GM13976 (cell line): ENCODE measurements at places on chromosomes 5 and 9.
A peak's percentile ranks its signal among the peaks of the same experiment; 100 is the strongest.

GRCh38 chr9:133653638-133654037 lies 17.5 kb downstream of the DBH start:
- no peak for DNase-seq

DNA sequence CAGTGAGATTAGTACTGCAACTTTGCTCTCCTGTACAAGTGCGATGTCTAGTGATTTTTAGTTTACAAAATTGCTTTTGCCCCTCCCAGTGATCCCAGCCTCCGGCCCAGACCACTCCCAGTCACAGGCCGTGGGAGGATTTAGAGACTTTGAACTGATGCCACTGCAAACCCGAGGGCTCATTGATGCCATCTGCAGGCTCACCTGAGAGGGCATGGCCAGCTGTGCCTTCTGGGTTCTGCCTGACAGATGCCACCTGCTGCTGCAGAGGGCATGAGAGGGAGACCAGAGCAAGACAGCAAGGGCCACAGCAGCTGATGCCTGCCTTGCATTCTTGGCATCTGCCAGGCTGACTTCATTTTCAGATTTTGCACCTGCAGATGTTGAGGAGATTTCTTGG lies 593.8 kb downstream of the CDK5RAP2 start:
- DNase-seq: no peak

DNA sequence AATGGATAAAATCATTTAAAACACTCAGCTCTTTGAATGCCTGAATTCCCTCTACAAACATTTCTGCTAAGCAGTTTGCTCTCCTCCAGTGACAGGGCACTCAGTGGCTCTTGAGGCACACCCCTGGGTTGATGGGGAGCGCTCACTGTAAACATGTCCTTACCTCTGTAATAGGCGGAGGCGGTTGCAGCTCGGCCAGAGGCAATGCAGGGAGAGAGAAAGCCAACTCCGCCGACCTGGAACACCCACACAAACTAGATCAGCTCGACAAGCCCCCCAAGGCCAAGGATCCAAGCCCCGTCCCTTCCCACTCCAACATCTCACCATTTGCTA lies 329 bp downstream of the CDC23 start:
- peak; percentile 37 for DNase-seq

DNA sequence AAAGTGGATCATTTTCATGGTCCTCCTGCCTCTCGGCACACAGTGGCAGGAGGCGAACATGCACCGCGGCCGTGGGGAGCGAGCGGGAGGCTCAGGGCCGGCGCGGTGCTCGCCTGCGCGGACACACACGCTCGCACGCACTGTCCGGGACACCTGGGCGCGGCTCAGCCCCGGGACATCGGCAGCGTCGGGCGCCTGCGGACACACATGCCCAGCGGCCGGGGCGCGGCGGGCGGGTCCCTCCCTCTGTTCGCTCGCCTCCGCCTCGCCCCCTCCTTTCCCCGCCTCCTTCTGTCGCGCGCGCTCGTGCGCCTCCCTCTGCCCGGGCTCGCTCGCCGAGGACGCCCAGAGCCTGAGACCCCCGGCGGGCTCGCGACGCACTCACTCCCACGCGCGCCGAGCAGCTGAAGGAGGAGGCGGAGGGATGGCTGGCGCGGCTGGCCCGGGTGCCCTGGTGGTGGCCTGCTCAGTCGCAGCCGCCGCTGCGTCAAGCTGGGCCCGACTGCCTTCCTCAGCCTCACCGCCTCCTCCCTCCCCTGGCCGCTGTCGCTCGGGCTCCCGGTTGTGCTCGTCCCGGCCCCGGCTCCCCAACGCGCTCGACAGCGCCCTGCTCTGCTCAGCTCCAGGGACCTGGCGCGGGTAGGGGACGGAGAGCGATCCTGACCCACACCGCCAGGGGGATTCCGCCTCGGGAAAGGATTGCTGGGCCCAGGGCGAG lies at the start of gene FRMD3:
Gene FRMD3 (minus strand): TSS at position 230 of the 718 bp plus-strand sequence. CDS start 170 bp downstream, at position 60.
- peak; percentile 47 for DNase-seq

DNA sequence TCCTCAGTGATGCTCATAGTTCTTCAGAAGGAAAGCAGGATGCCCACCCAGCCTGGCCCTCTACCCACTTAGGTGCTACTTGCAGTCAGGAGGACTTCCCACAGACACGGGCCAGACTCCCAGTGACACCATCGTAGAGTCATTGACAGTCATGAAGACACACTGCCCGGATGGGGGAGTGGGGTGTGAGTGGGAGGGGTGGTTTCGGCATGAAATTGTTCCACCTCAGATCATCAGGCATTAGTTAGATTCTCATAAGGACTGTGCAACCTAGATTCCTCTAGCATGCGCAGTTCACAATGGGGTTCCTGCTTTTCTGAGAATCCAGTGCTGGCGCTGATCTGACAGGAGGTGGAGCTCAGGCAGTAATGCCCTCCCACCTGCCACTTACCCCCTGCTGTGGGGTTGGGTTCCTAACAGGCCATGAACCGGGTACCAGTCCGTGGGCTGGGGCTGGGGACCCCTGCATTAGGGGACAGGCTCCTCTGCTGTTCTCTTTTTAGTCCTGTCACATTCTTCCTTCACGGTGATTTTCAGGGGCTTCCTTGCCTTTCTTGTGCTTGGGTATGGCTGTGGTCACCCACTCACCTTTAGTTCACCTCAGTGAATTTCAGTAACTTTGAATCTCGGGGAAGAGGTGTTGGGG lies 88.2 kb upstream of the ANKRD55 start:
- no peak for DNase-seq

- no peak for DNase-seq
These were observed 153.6 kb downstream of the DIRAS2 start for GRCh38 chr9:90489066-90489465.

DNA sequence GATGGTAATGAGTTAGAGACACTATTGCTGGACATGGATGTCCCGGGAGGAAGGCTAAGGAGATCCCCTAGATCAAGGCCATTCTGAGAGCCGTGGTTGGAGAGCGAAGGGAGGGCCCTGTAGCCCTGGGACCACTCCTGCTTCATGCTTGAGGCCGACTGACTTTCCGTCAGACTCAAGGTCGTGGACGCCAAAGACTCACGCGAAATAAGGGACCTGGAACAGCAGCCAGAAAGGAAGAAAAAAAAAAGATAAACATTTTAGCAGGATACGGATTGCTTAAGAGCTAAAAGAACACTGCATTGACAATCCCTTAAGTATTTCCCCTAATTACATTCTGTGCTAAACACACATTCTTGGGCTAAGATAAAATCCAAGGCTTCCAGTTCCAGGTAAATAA lies 181.2 kb downstream of the GLIS3 start:
- no peak for DNase-seq

DNA sequence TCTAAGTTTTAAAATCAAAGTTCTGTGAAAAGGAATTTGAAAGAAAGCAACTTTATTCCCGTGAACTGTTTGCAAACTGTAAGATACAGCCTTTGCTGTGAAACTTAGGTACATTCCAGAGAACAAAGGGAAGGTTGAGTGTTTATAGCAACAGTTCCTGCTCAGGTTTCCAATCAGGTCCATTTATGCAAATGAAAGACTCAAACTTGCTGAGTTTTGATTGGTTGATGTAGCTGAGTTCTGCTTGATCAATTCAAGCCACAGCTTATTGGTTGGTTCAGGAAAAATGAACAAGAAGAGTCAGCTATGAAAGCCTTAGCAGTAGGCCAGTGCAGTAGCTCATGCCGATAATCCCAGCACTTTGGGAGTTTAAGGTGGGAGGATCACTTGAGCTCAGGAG lies 37.9 kb downstream of the SLC27A6 start:
- no peak for DNase-seq

GRCh38 chr5:168401880-168402279 lies 84.4 kb upstream of the RARS1 start:
- DNase-seq: no peak

GRCh38 chr9:36400332-36401163 lies 479 bp upstream of the RNF38 start:
- DNase-seq: peak; percentile 94

- DNase-seq: no peak
These were observed 849.8 kb upstream of the CDH6 start for GRCh38 chr5:30343707-30344106.

GRCh38 chr9:131323629-131324028 lies 34.1 kb downstream of the PLPP7 start:
- DNase-seq: no peak

DNA sequence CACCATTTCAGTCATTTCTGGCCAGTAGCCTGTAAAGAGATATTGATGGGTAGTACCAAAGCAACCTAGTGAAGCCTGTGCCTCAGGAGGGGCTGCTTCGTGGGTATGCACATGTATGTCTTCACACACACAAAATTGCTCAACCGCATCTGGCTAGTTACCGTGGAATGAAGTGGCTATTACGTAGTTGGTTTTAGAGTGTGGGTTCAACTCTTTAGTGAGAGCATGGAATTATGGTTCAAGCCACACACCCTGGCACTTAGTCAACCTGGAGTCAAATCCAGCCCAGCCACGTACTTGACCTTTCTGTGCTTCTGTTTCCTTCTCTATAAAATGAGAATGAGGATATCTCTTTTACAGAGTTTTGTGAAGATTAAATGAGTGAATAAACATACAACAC lies 174.9 kb downstream of the TTC39B start:
- no peak for DNase-seq

GRCh38 chr9:114395334-114395617 lies 7.5 kb upstream of the AKNA start:
- DNase-seq: no peak

- DNase-seq: no peak
These were observed 281.9 kb downstream of the MARCHF11 start for GRCh38 chr5:15897656-15898055.

- DNase-seq: no peak
These were observed 162.6 kb downstream of the GLIS3 start for GRCh38 chr9:4137234-4137633.

GRCh38 chr9:94900222-94901018 lies 173.9 kb downstream of the AOPEP start:
- no peak for DNase-seq

GRCh38 chr9:20396509-20396908 lies 225.8 kb downstream of the MLLT3 start:
- DNase-seq: no peak

GRCh38 chr5:58855851-58856739 lies 273.2 kb downstream of the RAB3C start:
- no peak for DNase-seq

DNA sequence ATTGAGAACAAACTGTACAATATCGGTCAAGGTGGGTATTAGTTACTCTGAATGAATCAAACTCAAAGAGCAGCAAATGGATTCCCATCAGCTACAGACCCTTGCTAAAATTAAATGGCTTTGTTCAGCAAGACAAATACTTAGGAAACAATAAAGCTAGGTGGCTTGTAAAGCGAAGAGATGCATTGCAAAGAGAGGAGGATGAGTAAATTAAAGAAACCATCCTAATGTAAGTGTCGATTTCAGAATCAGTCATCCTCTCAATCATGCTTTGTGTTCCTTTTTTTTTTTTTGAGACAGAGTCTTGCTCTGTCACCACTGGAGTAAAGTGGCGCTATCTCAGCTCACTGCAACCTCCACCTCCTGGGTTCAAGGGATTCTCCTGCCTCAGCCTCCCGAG lies 359.2 kb upstream of the ZNF462 start:
- DNase-seq: no peak

GRCh38 chr5:42675602-42676001 lies 81.0 kb upstream of the CCDC152 start:
- DNase-seq: no peak

- no peak for DNase-seq
These were observed 13.5 kb downstream of the DUSP1 start for GRCh38 chr5:172757394-172758010.

DNA sequence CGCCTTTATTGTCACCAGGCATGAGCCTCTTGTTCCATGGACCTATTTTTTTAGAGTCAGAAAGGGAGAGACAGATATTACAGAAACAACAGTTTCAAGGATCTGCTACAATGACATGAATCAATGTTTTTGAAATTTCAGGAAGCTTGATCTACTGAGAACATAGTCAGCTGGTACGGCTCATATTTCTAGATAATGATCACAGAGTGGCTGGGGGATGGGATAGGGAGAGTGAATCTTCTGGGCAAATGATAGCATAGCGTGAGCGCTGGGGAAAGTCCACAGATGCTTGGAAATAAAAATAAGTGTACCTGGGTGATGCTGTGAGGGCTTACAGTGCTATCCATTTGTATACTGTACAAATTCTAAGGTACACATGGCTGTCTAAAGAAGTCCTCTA lies 340.4 kb downstream of the EBF1 start:
- no peak for DNase-seq

- DNase-seq: no peak
These were observed 12.1 kb upstream of the C5orf63 start for GRCh38 chr5:127085371-127085770.

- DNase-seq: no peak
These were observed 6.4 kb downstream of the SLC6A3 start for GRCh38 chr5:1438871-1439270.

GRCh38 chr5:158450751-158451171 lies 591.8 kb upstream of the CLINT1 start:
- no peak for DNase-seq

DNA sequence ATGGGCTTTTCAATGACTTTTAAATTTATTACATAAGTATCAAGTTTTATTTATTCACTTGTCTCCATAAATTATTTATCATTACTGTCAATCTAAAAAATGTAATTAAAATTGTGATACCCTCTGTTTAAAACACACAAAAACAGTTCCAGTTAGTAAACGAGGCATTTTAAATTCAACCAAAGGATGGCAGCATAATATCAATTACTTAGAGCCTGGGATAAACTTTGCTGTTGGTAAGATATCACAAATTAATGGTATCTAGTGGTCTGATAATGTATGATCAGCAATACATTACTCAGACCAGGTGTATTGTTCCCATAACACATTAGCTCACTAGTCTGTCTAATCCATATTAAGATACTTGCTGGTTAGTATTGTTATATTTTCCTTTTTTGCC lies 9.6 kb upstream of the IFNE start:
- DNase-seq: no peak

DNA sequence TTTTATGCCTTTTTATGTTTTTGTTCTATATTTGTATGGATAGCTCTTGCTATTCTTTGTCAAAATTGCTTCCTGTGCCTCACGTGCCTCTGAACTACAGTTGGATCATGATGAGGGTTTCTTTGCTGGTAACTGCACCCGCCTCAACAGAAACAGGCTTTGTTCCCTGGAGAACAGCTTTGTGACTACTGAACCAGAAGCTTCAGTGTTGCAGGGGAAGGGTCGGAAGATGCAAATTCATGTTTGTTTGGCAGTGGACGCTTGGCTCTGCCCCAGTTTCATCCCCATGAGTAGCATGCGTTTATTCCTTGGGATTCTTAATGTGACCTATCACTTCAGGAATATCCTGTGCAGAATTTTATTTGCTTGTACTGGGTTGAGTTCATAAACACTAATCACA lies 959.1 kb upstream of the WWC1 start:
- DNase-seq: no peak

DNA sequence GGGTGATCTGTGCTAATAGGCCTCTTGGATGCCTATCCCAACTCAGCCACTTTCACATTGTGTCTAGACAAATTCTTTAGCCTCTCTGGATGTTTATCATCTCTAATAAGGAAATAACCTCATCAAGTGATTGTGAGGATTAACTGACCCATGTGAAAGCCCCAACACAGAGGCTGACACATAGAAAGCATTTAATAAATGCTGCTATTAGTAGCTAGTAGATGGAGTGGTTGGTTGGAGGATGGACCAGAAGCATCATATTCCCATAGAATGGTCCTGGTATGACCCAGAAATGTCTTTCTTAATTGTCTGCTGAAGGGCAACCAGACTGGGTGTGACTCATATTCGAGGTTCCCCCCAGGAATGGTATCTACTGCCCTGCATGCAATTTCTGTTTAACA lies 124.4 kb downstream of the PIK3R1 start:
- DNase-seq: no peak
